NCI-H774 (cell line): ENCODE measurements at places on chromosomes 7 and 10.
A peak's percentile ranks its signal among the peaks of the same experiment; 100 is the strongest.

DNA sequence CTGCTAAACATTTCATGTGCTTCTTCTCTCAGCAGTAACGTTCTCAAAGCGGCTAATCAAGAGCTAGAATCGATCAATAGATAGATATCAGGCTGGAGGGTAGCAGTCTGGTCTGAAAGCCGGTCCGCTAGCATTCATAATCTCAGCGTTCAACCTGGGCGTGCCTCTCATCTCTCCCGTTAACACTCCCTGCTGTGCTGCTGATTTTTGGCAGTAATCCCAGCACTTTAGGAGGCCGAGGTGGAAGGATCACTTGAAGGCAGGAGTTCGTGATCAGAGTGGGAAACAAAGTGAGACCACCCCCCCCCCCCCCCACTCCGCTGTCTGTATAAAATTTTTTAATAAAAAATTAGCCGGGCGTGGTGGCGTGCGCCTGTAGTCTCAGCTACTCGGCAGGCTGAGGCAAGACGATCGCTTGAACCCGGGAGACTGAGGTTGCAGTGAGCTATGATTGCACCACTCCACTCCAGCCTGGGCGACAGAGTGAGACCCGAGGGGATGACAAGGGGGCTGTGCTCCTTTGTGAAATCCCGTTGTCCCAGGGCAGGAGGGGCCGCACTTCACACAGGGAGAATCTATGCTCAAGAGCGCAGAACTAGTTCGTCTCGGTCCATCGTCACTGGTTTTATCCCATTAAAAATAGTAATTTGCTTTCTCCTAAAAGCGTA, 624 bp upstream of the CEP55 start:
- DNase-seq: peak; percentile 5

DNA sequence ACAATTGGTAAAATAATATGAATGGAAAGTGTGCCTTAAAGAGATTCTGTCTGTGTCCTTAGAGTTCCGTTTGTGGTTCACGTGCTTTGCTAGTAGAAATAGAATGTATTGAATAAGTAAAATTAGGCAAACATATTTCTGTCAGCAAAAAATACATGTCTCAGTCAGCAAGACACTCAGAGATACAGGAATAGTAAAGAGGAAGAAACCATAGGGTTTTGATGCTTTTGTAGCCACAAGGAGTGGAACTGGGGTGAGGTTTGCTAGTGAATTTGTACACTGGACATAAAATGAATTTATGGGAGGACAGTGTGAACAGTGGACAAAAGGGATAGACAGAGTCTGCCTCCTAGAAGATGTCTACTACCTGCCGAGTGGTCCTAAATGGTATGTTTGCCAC, 289.2 kb upstream of the NRP1 start:
- DNase-seq: no peak

DNA sequence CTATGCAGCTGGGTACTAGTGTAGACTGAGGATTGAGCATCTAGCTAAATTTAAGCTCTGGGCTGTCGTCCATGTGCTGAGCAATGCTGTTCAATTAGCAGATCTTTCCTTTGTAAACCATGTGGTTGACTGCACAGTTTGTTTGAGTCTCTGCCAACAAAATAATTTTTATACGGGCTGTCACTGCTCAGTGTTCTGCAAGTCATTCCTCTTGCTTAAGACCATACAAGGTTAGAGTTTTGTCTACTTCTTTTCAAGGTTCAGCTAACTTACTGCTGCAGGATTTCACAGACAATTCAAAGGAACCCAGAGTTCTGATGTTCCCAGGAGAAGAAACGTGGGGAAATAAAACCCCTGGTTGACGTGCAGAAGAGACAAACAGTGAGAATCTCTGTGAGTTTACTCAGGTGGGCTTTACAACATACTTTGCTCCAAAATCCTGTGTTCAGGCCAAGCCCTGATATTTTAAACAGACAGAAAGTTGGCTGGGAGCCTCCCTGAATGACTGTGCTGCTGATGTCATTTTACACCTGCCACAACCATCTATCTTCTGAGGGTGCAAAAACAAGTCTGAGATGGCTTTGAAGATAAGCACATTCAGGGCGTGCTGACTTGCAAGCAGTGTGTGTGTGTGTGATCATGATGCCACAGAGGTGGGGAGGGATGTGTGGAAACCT, 177.1 kb upstream of the SVIL start:
- peak; percentile 11 for DNase-seq

DNA sequence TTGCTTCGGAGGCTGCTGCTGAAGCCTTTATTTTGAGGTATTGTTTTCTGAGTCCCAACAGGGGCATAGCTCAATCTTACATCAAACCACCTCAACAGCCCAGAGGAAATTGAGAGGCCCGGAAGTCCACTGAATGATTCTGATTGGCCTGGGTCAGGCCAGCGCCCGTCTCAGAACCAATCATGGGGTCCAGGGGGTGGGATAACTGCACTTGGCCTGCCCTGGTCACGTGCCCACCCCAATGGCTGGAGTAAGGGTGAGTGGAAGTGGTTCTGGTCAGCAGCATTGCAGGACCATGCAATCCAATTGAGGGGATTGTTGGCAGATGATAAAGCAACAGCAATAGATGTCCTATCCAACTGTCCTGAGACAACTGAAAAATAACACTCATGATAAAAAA, 190.6 kb downstream of the HERPUD2 start:
- DNase-seq: no peak

DNA sequence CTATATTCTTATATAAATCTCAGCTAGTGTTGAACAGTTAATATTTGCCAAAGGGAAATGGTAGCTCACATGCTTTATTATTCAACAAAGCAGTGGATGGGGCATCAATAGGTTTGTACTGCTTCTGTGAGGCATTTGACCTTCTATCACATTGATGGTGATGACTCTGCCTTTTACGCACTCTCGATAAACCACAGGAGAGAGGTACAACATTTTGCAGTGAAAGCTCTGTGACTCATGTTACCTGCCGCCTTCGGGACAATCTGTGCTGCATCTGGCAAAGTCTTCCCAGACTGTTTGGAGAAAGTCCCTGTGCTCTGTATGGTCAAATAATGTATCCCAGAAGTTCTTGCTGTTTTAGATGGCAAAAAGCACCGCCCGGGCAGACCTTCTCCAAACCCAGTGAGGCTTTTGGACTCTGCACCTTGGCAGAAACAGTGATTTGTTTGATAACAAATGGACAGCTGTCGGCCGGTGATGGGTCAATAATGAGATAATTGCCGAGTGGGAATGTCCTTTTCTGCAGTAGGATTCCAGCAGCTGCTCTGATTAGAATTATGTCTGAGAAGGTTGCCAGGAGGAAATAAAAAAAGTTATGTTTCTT, 61.0 kb downstream of the PLPP4 start:
- DNase-seq: no peak

DNA sequence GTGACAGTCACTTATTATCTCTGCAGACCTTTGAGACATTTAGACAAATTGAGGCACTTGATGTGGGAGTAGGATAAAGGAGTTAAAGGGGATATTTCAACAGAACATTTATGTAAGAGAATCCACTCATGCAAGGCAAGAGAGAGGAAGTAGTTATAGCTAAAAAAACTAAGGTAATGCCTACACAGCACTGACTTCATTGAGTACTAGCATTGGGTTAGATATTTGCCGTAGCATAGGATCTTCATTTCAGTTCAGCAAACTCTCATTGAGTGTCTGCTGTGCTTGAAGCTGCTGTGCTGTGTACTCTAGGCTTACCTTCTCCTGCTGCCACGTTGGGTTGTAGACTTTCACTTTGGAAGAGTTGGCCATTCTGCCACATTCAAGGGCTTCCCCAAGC, 10.5 kb upstream of the ENTPD1 start:
- DNase-seq: no peak

GRCh38 chr10:63456437-63457210, 9.2 kb downstream of the JMJD1C start:
- DNase-seq: no peak

DNA sequence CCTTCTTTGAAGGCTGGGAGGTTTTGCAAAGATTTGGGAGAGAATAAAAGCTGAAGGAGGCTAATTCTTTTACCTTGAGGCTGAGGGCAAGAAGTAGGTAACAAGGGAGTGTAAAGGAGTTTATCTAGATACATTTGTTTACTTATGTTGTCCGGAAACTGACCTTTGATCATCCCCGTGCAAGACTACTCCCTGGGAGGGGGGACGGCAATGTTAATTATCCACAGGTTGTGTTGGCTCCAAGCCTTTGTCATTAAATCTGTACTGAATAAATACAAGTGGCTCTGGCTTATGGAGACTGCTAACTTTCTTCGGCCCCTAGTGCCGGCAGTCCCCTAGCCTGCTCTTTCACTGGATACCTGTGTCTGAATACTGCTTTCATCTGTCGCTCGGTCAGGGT, 1250.6 kb upstream of the LRRTM3 start:
- DNase-seq: no peak

- DNase-seq: no peak
These were observed 11.9 kb downstream of the STRA8 start for GRCh38 chr7:135245226-135246190.

DNA sequence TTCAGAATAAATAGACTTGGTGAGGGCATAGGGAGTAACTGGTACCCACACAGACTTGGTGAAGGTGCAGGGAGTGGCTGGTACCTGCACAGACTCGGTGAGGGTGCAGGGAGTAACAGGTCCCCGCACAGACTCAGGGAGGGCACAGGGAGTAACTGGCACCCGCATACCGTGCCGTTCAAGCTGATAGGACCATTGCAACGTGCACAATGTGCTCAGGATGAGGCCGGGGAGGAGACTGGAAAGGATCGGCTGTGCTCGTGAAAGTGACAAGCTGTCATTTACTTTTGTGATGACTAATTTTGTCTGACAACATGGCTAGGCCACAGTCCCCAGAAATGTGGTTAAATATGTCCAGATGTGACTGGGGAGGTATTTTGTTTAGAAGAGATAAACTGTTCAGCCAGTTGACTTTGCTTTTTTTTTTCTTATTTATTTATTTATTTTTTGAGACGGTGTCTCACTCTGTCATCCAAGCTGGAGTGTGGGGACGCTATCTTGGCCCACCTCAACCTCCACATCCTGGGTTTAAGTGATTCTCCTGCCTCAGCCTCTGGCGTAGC, 76.2 kb upstream of the NMT2 start:
- no peak for DNase-seq

DNA sequence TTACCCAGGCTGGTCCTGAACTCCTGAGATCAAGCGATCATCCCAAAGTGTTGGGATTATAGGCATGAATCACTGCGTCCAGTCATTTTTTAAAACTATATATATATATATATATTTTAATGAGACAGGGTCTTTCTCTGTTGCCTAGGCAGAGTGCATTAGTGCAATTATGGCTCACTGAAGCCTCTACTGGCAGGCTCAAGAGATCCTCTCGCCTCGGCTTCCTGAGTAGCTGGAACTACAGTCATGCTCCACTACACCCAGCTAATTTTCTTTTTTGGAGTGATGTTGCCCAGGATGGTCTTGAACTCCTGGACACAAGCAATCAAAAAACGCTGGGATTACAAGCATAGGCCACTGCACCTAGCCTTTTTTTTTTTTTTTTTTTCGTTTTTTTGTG, 55.3 kb upstream of the KAT6B start:
- DNase-seq: no peak

- DNase-seq: no peak
These were observed 7.6 kb upstream of the C10orf105 start for GRCh38 chr10:71727105-71727737.

DNA sequence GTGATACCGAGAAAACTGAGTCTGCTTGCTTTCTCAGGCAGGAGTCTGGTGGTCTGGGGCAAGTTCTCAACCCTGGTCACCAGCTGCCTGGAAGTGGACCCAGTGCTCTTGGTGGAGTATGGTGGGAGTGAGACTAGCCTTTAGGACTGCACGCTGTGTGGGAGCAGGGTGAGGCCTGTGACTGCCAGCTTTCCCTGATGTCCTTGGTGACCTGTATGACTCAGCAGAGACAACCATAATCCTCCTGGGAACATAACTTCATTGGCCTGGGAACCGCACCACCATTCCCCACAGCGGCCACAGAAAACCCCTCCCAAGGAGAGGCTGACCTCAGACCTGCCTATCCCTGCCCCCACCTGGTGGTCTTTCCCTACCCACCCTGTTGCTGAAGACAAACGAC, 139.5 kb upstream of the CHRM2 start:
- no peak for DNase-seq

- DNase-seq: no peak
These were observed 32.7 kb downstream of the R3HCC1L start for GRCh38 chr10:98167191-98167590.

DNA sequence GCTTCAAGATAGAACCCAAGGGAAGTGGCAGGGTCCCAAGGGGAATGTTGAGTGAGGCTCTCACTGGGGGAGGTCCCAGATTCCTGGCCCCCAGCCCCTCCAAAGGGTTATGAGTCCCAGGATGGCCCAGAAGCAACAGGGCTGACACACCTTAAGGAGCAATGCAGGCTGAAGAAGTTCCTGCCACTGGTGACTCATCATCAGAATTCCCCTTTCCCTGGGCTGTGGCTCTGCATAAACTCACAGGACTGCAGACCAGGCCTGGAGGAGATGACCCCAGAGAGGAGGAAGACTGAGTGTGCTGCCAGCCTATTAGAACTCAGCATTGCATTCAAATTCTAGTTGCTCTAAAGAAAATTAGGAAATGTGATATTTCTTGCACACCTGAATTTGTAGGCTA, 126.7 kb downstream of the DPP6 start:
- DNase-seq: no peak

DNA sequence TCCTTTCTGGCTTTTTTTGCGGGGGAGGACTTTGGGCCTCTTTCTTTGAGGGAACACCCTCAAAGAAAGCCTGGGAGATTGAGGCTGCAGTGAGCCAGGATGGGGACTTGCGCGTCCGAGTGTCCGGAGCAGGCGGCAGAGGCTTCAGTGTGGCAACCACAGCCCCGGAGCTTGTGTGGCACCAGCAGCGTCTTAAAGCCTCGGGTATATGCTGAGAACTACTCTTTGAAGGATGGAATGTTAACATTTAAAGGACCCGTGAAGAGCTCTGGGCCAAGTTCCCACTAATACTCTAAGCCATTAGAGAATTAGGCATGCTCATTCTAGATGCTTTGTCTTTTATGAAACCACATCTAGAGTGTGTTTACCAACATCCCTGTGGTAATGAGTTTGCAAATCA, 168.2 kb downstream of the SEPTIN7 start:
- no peak for DNase-seq

- DNase-seq: no peak
These were observed 73.8 kb downstream of the SVOPL start for GRCh38 chr7:138627361-138627760.

DNA sequence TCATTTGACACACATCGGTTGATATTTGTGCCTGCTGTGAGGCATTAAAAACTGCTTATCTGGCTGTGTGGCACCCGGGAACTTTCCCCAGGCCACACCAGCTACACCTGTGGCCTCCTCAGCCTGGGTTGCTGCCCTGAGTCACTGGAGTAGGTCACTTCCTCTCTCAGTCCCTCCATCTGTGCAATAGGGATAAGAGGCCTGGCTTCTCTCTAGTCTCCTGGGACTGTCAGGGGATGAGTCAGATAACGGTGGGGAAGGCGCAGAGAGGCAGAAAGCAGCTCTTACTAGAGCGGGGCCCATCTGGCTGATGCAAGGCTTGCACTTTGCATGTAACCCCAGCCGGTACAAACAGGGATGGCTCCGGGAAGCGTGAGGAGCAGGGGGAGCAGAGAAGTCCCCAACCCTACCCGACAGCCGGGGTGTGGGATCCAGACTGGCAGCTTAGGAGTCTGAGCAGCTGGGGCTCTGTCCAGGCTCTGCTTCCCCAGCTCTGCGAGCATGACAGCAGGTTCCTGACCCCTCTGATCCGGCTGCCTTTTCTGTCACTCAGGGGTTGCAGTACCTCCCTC, 34.0 kb downstream of the DNAJB12 start:
- DNase-seq: no peak

- DNase-seq: no peak
These were observed 63.4 kb downstream of the DAGLB start for GRCh38 chr7:6384327-6384726.
